ENCODE measurements at places on chromosomes 5 and 9.

- no peak for DNase-seq
These were observed 208.8 kb upstream of the IRX2 start for GRCh38 chr5:2960294-2960693.

DNA sequence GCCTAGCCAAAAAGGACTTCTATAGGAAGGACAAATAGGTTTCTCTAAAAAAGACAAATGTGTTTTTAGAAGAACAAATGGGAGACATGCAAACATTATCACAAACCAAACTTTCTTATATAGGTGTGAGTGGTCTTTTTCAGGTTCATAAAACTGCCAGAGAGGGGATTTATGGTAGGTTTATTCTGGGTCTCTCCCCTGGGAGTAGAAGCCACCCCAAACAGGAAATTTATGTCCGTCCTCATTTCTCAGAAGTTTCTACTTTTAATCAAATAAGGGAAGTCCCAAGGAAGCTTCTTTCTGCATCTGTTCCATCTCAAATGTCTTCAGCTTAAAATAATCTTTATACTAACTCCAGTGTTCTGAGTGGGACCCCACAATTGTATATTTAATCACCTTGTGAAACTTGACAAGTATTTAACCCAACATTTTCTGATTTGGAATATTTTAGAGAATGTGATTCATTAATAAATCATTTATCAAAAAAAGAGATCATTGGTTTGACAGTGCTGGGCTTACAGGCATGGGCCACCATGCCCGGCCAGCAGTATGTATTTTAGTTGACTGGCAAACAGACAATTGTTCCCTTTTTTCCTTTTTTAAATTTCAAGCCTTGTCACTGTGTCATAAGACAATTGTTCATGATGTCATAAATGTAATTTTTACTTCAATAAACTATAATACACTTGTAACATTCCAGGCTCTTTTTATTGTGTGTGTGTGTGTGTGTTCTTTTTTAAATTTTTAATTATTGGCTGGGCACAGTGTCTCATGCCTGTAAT, 44.6 kb upstream of the GLDC start:
- no peak for DNase-seq

DNA sequence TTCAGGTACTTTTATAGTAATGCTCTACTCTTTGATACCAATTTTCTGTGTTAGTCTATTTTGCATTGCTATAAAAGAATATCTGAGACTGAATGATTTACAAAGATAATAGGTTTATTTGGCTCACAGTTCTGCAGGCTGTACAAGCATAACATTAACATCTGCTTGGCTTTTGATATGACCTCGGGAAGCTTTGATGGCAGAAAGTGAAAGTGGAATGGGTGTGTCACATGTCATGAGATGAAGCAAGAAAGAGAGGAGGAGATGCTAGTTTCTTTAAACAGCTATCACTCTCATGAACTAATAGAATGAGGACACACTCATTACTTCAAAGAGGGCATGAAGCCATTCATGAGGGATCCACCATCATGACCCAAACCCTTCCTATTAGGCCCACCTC, 270.9 kb upstream of the IL12B start:
- no peak for DNase-seq

DNA sequence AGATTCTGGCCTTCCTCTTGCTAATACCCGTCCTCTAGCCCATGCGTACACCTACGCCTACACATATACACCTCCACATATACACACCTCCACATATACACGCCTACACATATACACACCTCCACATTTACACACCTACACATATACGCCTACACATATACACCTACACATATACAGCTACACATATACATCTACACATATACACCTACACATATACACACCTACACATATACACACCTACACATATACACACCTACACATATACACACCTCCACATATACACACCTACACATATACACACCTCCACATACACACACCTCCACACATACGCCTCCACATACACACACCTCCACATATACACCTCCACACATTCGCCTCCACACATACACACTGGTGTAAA, 27.2 kb downstream of the AK3 start:
- no peak for DNase-seq

- no peak for DNase-seq
These were observed 160.6 kb downstream of the EFNA5 start for GRCh38 chr5:107510125-107510524.

DNA sequence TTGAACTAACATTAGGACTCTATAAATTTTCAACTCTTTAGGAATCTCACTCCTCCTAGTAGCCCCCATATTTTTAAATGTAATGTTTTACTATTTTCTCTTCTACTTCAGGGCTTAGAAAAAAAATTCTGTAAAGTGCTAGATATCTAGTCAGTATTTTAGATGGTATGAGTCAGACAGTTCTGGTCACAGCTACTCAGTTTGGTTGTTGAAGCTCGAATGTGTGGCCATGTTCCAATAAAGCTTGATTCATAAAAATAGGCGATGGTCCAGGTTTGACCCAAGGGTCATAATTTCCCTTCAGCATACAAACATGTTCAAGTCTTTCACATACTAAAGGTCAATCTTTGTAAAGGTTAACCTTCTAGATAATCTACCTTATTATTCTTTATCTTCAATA, 566.0 kb upstream of the CDH18 start:
- no peak for DNase-seq

GRCh38 chr5:141182248-141182647, at the start of gene PCDHB16:
Gene PCDHB16 (plus strand): TSS chr5:141182387. CDS start chr5:141182560, 173 bp downstream.
- DNase-seq: no peak

- DNase-seq: no peak
These were observed 108.1 kb upstream of the RAI14 start for GRCh38 chr5:34548086-34548403.

DNA sequence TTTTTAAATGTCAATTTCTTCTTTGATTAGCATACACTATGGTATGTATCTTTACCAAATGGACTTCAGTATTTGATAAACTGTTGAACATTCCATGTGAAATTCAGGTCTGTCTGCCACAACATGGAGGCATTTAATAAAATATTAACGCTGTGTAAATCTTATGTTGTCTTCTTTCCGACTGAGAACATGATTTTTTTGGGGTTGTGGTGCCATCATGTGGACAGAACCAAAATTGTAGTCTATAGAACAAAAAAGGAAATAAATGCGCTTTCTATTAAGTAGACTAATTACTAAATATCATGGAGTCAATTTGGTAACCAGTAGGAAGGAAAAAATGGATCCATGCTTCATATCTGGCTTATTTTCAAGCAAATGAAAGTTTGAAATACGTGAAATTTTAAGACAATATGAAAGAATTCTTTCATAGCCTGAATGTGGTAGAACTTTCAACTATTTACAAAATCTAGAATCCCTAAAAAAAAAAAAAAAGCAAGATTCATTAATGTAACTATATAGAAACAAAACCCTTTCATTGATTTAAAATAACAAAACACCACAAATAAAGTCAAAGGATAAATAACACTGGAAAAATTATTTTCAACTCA, 2.8 kb upstream of the PLK2 start:
- DNase-seq: no peak

DNA sequence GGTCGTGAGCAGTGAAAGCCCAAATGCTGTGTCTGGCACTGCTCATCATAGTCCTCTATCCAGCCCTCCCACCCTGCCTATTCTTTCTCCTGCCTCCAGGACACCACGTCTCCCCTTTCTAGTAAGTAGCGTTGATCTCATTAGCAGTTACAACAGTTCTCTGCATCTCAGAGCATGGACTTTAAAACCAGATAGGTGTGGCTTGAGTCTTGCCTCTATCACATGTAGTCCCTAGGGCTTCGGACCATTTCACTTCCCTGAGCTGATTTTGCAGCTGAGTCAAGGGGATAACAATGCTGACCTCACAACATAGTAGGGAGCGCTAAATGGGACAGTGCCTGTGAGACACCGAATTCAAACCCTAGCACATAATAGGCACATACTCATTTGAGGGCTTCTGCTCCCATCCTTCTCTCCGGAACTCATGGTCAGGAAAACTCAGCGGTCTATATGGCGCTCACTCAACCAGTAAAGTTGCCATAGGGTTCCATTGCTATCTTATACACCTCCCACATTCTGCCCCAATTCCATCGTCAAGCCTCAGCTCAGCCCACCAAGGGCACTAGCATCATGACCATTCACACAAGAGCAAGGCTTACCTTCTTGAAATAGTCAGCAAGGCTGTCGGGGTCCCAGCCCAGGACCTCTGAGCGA, 515 bp downstream of the LCP2 start:
- DNase-seq: no peak

GRCh38 chr9:128122809-128123175, 4.7 kb downstream of the PTGES2 start:
- no peak for DNase-seq

DNA sequence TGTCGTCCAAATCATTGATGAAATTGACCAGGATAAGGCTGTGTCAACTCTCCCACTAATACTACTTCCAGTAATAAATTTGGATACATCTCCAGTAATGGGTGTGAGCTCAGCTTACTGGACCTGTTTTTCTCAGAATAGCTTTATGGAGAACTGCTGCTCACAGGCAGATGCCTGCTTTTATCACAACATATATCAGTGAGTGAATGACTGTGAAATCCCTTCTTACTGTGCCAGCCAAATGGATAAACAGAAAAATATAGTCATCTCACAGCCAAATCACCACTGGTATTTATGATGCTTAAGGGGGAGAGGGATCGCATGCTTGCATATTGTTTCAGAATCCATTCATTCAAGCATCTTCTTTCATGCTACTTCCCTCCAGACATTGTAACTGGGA, 148.4 kb upstream of the PAPPA start:
- DNase-seq: no peak

DNA sequence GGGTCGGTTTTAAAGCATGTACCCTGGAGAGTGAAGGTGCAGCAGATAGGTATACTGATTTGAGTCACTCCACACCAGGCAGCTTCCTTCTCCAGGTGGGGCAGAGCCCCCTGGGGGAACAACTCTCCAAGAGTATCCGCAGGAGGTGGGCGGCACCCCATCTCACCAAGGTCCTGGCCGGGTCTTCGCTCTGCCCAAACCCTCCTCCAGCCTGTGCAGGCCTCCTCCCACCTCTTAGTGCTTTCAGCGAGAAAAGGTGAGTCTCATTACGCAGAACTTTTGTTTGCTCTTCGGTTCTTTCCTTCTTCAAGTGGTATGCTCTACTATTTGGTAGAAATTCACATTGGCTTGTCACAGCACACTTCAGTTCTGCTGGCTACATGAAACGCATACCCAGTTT, 13.7 kb downstream of the SPACA9 start:
- no peak for DNase-seq

- no peak for DNase-seq
These were observed 19.4 kb downstream of the PSAT1 start for GRCh38 chr9:78316166-78316892.

DNA sequence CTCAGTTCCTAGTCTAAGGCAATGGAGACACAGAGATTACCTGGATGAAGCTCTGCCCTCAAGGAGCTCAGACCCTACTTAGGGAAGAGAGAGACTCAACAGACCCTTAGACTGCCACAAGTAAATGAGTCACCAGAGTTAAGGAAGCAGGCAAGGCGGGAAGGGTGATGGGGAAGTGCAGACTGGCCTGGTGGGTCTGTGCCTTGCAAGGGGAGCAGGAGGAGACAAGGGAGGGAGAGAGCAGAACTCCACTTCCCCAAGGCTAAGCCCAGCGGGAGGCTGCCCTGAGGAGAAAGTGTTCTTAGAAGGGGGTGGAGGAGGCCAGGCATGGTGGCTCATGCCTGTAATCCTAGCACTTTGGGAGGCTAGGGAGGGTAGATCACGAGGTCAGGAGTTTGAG, 83.7 kb downstream of the HRH2 start:
- DNase-seq: no peak

- DNase-seq: no peak
These were observed 30.4 kb upstream of the LTC4S start for GRCh38 chr5:179763215-179763945.

DNA sequence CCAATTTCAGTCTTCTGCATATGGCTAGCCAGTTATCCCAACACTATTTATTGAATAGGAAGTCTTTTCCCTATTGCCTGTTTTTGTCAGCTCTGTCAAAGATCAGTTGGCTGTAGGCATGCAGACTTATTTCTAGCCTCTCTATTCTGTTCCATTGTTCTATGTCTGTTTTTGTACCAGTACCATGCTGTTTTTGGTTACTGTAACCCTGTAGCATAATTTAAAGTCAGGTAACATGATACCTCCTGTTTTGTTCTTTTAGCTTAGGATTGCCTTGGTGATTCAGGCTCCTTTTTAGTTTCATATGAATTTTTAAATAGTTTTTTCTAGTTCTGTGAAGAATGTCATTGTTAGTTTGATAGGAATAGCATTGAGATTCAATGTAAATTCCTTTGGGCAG, 104.9 kb upstream of the SLCO6A1 start:
- no peak for DNase-seq

- DNase-seq: no peak
These were observed 188.4 kb upstream of the DAPK1 start for GRCh38 chr9:87309236-87309635.

GRCh38 chr9:129609486-129610212, 11.3 kb downstream of the C9orf50 start:
- no peak for DNase-seq

DNA sequence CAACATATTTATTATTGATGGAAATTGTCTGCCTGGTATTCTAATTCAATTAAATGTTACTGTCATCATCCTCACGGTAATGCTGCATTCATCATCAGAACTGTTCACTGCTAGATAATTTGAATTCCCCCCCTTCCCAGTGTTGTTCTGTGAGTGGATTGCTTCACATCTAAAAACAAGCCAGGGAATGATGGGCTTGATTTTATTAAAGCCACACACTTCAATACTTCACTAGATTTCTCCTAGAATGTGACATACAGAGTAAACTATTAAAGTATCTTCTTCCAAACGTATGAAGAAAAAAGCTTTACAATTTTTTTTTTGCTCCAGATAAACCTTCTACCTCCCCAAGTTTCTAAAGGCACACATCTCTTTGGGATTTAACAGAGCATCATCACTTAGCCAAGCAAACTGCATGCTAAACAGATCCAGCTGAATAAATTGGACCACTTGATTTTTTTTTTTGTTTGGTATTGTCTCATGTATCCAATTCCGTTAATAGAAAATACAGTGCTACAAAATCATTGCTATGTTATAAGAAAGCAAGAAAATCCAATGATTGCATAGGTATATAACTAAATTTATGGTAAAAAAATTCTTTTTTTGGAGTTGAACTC, 692.4 kb downstream of the MTRR start:
- no peak for DNase-seq

DNA sequence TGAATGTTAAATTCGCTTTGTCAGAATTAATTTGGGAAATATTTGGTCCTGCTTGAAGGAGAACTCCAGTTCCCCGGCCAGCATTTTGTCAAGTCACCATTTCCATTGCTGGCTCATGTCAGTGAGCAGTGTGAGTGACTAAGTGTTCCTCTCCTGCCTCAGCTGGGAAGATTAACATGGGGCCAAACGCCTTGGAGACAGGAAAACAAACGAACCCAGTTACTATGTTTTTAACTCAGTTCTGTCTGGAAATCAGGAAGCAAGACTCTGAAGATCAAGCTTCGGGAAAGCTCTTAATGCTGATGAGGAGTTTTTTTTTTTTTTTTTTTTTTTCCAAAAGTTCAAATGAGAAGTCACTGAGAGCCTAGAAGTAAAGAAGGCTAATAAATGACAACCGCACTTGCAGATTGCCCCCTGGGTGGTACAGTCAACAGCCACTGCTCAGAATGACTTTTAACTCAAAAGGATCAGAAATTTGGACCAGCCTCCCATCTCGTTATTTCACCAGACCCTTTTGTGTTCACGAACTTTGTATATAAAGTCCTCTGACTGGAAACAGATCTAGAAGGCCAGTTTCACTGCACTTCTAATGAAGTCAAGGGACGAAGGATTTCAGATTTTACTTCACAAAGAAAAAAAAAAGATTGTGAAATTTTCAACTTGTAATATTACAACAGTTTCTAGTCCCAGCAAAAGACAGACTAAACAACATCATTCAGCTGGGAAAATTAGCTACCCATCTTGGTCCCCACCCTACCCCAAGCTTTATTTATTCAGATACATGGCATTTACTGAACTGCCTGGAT, 121.3 kb downstream of the LHFPL2 start:
- no peak for DNase-seq
